Stimulated activated CD8-positive, alpha-beta memory T cell treated with anti-CD3 and anti-CD28 coated beads, Interleukin-4, amount 100 ng/mL, for 1 hour (primary cell): ENCODE measurements at places on chromosomes 7 and 10.

GRCh38 chr10:58180666-58181065, 87.0 kb downstream of the IPMK start:
- no peak for DNase-seq

GRCh38 chr7:45239486-45239885, 81.9 kb downstream of the RAMP3 start:
- DNase-seq = no peak

DNA sequence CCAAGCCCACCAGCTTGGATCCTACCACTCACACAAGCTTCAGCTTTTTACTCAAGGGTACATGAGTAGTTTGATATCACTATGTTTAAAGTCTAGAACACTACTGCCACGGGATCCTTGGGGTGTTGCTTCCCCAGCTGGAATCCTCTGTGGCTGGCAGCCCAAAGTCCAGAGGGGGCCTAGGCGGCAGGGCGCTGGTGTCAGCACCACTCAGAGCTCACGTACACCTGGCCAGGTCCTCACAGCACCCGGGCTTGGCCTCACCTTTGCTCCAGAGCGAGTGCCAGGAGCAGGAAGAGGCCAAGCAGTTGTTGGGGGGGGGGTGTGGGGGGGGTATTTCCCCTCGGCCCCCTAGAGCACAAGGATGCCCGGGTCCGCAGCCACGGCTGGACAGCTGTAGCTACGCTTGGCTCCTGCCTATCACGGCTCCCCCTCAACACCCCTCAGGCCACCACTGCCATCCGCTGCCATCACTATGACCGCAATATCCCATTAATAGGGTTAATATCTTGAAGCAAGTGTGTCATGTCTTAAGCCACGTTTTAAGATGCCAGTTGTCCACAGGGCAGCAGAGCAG, 17.0 kb downstream of the ZDHHC6 start:
- DNase-seq = no peak

DNA sequence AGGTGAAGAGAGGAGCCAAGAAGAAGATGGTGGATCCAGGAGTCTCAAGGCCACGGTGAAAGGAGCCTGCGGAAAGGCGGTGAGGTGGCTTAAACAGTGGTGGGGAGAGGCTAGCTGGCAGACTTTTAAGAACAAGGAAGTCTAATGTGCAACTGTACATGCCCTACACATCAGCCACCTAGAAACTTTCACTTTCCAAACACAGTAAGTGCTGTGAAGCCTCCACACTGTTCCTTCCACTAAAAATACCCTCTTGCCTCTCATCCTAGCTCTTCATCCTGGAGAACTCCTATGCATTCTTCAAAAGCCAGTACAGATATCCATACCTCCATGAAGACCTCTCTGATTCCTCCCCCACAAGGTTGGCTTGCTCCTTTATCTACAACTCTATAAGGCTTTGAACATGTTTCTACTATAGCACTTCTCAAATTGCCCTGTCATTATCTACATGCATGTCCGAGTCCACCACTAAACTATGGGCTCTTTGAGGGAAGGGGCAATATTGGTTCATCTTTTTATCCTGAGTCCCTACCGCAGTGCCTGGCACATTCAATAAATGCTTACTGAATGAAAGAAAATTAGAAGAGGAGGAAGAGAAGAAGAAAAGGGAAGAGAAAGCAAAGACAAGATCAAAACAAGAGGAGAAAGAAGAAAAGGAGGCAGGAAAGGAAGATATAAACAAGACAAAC, 54.2 kb downstream of the DNAJC12 start:
- no peak for DNase-seq

DNA sequence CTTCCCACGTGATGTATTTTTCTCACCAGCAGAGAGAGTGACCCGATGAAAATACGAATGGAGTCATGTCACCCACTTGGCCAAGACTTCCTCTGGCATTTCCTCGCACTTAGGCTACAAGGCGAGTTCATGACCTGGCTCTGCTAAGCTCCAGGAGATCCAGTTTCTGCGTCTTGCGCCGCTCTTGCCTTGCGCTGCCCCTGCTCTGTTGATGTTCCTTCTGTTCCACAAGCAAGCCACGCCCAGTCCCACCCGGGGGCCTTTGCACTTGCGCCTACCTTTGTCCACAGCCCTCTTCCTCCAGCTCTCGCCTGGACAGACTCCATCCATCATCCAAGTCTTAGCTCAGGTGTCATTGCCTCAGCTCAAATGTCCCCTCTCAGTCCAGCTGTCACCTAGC, 116.3 kb upstream of the SHH start:
- DNase-seq = no peak

GRCh38 chr10:72175149-72175548, 40.7 kb upstream of the ANAPC16 start:
- no peak for DNase-seq

- DNase-seq = no peak
These were observed 80.0 kb downstream of the DAGLB start for GRCh38 chr7:6367701-6368211.

GRCh38 chr7:111729483-111729882, 167.2 kb upstream of the IMMP2L start:
- no peak for DNase-seq

DNA sequence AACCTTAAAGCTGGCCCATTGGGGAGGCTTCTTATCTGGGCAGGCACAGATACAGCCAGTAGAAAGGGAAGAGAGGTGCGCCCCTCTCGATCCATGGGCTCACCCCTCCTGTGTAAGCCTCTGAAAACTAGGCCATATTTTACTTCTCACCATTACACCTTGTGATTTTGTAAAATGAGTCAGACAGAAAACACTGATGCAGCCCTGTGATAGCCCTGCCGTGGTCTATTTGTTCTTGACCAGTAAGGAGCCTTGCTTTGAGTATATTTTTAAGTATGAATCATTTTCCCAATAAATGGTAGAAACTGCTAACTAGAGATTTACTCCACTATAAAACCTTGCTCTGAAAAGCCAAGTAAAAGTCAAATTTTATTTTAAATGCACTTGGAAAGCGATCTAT, 329.8 kb upstream of the MBL2 start:
- no peak for DNase-seq

DNA sequence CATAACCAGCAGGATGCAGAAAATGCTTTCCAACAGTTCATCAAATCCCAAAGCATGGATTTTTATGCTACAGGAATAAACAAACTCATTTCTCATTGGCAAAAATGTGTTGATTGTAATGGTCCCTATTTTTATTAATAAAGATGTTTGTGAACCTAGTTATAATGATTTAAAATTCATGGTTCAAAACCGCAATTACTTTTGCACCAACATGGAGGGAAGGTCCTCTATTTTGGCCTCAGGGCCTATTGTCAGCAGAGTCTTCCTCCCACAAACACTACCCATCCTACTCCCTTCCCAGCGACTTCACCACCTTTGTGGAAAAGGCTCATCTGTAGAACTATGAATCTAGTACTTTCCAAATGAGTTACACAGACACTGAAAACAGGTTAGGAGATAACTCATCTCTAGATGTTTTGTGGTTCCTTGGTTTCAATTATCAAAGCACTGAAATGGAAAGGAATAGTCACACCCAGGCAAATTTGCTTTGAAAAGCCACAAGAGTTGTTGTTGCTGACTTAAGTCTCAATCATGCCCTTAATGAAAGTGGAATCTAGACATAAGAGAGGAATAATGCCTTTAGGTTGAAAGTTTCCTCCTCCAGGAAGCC, 59.4 kb upstream of the FRMD4A start:
- no peak for DNase-seq

- no peak for DNase-seq
These were observed 26.5 kb upstream of the POU6F2 start for GRCh38 chr7:38951213-38951612.

DNA sequence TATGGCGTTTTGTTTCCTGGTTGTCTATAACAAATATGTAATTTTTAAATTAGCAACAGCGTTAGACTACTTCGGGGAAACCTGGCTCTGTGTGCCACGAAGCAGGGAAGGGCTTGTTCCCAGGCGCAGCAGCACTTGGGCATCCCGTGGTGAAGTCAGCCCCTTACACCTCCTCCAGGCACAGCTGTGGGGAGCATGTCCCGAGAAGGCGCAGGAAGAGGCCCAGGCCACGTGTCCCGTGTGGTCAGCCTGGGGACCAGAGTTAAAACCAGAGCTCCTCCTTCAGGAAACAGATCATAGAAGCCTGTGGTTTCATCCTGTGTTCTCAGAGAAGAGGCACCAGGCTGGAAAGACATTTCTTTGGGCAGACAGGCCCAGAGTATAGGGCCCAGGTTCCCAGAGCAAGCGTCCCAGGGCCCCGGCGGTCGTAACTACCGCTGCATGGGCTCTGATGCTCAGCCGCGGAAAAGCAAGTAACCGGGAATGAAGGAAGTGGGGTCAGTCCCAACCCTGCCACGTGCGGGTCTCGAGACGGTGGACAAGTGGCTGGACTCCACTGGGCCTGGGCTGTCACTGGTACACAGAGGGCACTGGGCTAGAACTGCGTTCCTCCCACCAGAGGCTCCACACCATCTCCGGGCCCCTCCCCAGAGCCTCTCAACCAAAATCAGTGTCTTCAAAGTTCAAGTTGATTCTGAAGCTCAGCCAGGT, 7.1 kb downstream of the NUDT1 start:
- DNase-seq = no peak

- no peak for DNase-seq
These were observed 37.1 kb upstream of the TOMM7 start for GRCh38 chr7:22859641-22860290.

- no peak for DNase-seq
These were observed 353.4 kb downstream of the CCSER2 start for GRCh38 chr10:84681781-84682180.

DNA sequence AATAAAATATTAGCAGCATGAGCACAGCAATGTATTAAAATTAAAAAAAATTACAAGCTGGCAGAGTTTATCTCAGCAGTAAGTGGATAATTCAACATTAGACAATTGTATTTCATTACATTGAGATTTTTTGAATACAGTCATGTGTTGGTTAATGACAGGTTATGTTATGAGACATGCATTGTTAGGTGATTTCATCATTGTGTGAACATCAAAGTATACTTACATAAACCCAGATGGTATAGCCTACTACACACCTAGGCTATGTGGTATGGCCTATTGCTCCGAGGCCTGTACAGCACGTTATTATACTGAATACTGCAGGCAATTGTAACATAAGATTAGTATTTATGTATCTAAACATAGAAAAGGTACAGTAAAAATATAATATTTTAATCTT, 29.7 kb downstream of the CCDC6 start:
- no peak for DNase-seq

DNA sequence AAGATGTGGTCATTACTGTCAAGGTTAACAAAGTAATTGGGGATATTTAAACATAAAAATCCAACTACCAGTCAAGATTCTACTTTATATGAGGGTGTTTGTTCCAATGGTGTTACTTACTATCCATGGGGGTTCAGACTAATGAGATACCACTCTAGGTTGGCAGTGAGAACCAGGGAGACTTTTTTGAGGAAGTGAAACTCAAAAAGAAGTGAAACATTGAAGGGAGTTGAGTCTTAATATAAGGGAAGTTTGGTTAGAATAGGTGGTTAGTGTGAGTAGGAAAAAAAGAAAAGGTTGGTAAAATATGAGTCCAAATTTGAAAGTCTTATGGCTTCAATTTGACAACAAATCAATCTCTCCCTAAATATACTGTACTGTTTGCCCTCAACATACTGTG, 123.6 kb upstream of the ANK3 start:
- DNase-seq = no peak

GRCh38 chr10:79266084-79266483, 81.2 kb upstream of the PPIF start:
- DNase-seq = no peak

DNA sequence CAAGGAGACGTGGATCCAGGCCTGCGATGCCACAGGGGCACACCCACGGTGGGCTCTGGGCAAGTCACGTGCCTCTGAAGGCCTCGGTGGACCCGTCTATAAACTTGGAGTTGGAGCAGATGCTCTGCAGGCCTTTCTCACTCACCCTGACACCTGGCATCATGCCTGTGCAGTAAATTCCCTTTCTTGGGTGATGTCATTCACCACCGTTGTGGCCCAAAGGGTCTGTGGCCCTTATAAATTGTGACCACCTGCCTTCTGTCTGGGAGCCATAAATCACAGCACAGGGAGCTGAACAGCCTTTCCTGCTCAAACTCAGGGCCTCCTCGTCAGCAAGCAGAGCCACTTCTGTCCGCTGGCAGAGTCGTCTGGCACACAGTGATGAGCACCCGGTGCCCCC, 52.2 kb downstream of the GPAM start:
- no peak for DNase-seq

DNA sequence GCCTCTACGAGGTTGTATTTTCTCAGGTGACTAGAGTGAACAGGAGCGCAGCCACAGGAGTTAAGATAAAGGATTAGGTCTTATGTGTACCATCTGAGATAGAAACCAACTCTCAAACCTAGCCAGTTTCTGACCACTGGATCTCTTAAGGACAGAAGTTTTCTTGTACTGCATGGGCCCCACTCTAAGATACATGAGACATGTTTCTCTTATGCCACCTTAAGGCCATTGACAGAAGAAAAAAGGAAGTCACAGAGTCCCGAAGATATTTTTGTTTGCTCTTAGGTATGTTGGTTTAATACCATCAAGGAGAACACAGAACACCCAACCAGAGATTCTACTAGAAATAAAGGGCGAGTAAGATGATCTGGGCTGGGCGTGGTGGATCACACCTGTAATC, 335.8 kb downstream of the FRMD4A start:
- DNase-seq = no peak

- no peak for DNase-seq
These were observed 55.5 kb downstream of the COL1A2 start for GRCh38 chr7:94450044-94450697.

DNA sequence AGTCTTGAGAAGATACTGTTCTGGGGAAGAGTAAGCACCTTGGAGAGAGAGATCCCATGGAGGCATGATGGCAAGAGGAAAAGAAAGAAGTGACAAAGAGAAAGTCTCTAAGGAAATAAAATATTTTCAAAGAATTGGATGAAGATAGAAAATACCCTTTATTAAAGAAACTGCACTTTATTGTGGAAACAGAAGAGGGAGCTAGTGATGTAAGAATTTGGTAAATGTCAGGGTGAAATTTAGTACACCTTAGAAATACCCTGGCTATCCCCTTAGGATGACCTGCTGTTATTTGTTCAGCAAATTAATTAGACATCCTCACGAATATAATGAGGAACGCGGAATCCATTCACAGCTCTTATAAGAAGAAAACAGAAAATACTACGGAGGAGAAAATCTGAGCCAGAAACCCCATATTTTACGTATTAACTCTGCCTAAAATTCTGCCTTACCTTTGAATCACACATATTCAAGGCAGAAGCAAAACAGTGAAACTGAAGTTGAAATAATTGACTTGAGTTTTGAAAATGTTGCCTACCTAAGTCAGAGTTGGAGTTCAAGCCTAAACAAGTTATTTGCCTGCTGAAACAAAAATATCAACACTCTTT, 90.7 kb downstream of the TFPI2 start:
- DNase-seq = no peak

- DNase-seq = no peak
These were observed 194.1 kb downstream of the EMX2 start for GRCh38 chr10:117736655-117737054.
